Effector memory CD8-positive, alpha-beta T cell (primary cell): ENCODE measurements at places on chromosomes 12 and 14.

DNA sequence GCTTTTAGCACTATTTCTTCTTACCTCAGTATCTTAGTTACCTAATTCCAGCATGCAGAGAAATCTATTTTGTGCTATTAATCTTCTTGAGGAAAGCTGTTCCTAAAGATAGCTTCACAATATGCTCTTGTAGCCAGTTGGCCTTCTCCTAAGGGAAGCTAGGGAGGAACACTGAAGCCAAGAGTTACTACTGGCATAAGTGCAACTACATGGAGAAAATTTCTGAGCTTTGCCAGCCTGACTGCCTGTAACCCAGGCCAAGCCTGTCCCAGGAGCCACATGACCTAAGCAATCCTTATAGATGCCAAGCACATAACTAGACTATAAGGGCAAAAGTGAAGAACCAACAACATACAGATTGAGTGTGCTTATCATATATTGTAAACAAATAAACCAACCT lies 890.2 kb downstream of the FLRT2 start:
- H3K4me1 ChIP-seq = no peaks in the 10 kb centered on the region
- H3K36me3 ChIP-seq = no peaks in the 10 kb centered on the region
- H3K4me3 ChIP-seq = no peak overlapping the region
- DNase-seq = no peak
- H3K27ac ChIP-seq = no peak overlapping the region
- no peaks in the 10 kb centered on the region for H3K27me3 ChIP-seq

DNA sequence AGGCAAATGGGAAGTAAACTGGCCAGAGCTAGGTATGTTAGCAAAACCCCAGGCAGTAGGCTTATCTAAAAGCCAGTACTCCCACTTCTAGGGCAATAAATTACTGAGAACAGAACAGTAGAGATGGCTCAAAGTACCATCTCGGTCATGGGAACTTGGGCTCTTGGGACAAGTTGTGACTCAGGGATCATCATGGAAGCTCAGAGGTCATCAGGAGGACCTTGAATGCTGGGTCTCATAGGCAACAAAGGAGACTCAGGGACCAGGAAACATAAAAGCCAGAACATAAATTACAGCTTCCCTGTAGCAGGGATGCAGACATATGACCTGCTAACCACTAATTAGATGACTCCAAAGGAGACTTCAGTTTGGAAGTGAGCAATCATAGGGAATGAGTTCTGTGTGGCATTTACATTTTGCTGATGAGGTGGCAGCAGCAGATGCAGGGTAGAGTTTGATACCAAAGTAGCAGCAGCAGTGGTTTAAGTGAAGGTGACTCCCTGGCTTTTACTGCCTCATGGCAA lies 97.6 kb upstream of the SCAF11 start:
- no peaks in the 10 kb centered on the region for H3K36me3 ChIP-seq
- H3K4me3 ChIP-seq = no peak overlapping the region
- H3K4me1 ChIP-seq = no peaks in the 10 kb centered on the region
- H3K27me3 ChIP-seq = peaks cover 76% of the 10 kb centered on the region

DNA sequence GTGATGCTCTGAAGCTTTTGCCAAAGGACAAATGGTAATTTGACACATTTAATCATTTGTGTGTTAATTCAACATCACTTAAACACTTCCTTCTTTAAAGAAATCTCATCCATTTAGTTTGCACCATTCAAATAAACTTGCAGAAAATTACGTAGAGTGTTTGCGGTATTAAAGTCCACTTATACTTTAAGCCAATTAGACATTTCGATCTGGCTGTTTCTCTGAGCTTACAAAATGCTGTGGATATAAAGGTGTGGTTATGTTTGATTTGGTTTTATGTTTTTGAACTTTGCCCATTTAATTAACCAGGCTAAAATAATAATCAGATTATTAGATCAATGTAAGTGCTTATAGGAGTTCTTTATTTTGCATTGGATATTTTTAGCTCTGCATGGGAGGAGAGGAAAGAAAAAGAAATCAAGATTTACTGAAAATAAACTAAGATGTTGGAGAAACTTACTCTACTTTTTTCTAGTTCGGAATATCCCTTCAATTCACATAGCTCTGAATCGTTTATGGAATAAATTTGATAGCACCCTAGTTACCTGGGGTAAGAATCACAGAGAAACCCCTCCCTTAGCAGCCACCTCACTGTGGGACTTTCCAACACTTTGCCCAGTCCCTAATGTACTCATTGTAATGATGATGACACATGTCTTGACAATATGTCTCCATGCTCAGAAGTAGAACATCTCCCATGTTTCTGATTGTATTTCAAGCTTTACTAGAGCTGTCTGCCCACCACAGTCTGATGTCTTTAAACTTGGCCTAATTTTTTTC lies 268.0 kb downstream of the BTG1 start:
- peak; percentile 43 for DNase-seq
- peaks cover 63% of the 10 kb centered on the region for H3K4me1 ChIP-seq
- H3K27ac ChIP-seq = peak overlapping the region; percentile 100
- H3K27me3 ChIP-seq = no peaks in the 10 kb centered on the region
- H3K4me3 ChIP-seq = peak overlapping the region; percentile 74

- H3K4me1 ChIP-seq = peaks cover 3% of the 10 kb centered on the region
- no peak overlapping the region for H3K4me3 ChIP-seq
- H3K27me3 ChIP-seq = peaks cover 33% of the 10 kb centered on the region
- H3K36me3 ChIP-seq = no peaks in the 10 kb centered on the region
- H3K27ac ChIP-seq = no peak overlapping the region
Observed at GRCh38 chr14:94395888-94396574, 7.6 kb upstream of the SERPINA1 start.

DNA sequence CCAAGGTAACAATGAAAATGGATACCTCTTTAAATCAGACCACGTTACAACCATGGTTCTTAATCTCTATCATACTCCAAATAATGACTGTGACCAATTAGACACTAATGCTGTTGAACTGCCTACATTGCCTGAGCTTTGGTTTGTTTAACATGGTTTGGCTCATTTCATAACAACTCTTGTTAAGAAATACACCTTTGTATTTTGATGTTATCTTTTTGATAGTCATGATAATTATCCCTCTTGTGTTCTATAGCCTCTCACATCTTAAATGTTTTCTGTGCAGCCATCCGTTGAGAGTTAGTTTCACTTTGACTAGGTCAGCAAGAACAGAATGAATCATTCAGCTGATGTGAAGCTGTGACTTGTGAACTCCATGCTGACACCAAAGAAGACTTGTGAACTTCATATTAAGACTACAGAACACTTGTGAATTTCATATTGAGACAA lies 75.5 kb upstream of the RERGL start:
- peaks cover 11% of the 10 kb centered on the region for H3K4me1 ChIP-seq
- peak overlapping the region; percentile 90 for H3K27ac ChIP-seq
- DNase-seq = no peak
- H3K36me3 ChIP-seq = no peaks in the 10 kb centered on the region

GRCh38 chr14:102525219-102525928 lies 15.8 kb upstream of the ANKRD9 start:
- peak; percentile 42 for DNase-seq
- no peaks in the 10 kb centered on the region for H3K27me3 ChIP-seq
- H3K4me1 ChIP-seq = peaks cover 19% of the 10 kb centered on the region
- H3K36me3 ChIP-seq = no peaks in the 10 kb centered on the region

DNA sequence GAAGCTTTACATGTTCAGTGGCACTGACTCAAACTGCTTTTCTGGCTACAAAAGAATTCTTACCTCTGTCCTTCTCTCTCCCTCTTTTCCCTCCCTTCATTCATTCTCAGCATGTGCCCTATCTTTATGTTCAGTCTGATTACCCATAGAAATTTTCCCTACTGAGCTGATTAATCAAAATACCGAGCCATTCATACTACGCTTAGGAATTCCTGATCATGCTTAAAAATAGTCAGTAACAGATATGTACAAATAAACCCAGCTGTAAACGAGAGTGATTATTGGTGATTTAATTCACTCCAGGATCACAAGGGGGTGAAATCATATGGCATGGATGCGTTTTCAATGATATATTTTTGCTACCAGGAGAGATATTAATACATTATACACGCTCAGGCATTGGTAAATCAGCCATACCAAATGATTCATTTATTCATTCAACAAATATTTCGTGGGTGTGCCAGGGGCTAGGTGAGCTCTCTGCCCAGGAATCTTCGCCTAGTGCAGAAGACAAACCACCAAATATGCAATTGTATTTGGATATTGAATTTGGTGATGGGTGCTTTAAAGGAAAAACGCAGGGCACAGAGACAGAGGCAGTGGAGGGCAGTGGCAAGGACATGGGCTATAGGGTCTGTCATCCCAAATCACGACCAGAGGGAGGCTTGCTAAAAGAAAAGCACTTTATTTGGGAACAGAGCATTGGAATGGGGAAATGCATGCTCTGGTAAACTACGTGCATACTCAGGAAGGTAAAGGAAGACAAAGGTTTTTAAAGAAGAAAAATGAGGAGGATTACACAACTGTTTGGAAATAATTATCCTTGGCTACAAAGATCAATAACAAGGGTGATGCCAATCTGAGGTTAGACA lies 13.9 kb upstream of the VRK1 start:
- no peak overlapping the region for H3K4me3 ChIP-seq
- no peak overlapping the region for H3K27ac ChIP-seq
- H3K36me3 ChIP-seq = no peaks in the 10 kb centered on the region
- H3K4me1 ChIP-seq = no peaks in the 10 kb centered on the region
- no peak for DNase-seq

GRCh38 chr12:11741434-11742092 lies 92.1 kb downstream of the ETV6 start:
- no peak overlapping the region for H3K27ac ChIP-seq
- peaks cover 3% of the 10 kb centered on the region for H3K36me3 ChIP-seq
- H3K4me1 ChIP-seq = peaks cover 26% of the 10 kb centered on the region
- no peak for DNase-seq

DNA sequence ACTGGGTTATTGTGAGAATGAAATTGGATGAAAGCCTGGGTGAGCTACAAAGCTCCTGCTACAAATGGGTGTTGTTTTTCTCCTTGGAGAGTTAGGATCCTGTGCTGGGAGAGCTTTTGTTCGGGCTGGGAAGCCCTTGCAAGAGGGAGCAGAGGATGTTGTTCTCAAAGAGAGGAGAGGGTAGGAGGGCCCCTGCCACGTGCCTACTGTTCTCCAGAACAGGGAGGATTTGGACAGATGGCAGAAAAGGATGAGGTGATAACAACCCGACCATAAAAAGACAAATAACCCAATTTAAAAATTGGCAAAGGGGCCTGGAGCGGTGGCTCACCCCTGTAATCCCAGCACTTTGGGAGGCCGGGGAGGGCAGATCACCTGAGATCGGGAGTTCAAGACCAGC lies 68.8 kb downstream of the GALNT16 start:
- H3K36me3 ChIP-seq = no peaks in the 10 kb centered on the region
- no peak overlapping the region for H3K27ac ChIP-seq
- H3K4me1 ChIP-seq = no peaks in the 10 kb centered on the region
- peaks cover 60% of the 10 kb centered on the region for H3K27me3 ChIP-seq

GRCh38 chr14:75877884-75878283 lies 103.9 kb downstream of the TGFB3 start:
- no peaks in the 10 kb centered on the region for H3K27me3 ChIP-seq
- H3K27ac ChIP-seq = no peak overlapping the region
- no peak for DNase-seq
- H3K4me3 ChIP-seq = no peak overlapping the region
- H3K36me3 ChIP-seq = no peaks in the 10 kb centered on the region

GRCh38 chr12:6523708-6524107 lies 10.6 kb upstream of the GAPDH start:
- H3K4me1 ChIP-seq = peaks cover 1% of the 10 kb centered on the region
- H3K36me3 ChIP-seq = peaks cover 76% of the 10 kb centered on the region
- H3K27ac ChIP-seq = peak overlapping the region; percentile 71

- H3K27ac ChIP-seq = no peak overlapping the region
- H3K27me3 ChIP-seq = no peaks in the 10 kb centered on the region
- H3K4me3 ChIP-seq = no peak overlapping the region
- peaks cover 20% of the 10 kb centered on the region for H3K36me3 ChIP-seq
Observed at GRCh38 chr12:6607751-6608591, 792 bp upstream of the CHD4 start.

DNA sequence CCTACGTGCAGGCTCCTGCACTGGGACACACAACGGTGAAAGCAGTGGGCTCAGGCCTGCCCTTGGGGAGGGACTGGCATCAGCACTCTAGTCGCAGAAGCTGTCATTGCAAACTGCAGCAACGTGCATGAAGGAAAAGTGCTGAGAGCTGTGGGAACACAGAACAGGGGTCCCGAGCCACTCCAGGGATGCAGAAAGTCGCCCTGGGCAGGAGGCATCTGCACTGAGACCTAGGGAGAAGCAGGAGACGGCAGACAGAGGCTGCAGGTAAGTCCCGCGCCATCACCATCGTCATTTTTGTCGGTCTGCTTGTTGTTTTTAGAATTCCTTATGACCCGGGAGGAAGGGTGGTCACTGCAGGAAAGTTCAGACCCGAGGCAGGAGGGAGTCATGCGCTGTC lies 21.6 kb upstream of the RIMBP2 start:
- no peak for DNase-seq
- H3K4me1 ChIP-seq = no peaks in the 10 kb centered on the region
- H3K36me3 ChIP-seq = no peaks in the 10 kb centered on the region
- H3K27me3 ChIP-seq = peaks cover 37% of the 10 kb centered on the region
- H3K4me3 ChIP-seq = no peak overlapping the region
- H3K27ac ChIP-seq = no peak overlapping the region

GRCh38 chr14:61385002-61385685 lies 63.8 kb downstream of the PRKCH start:
- H3K27ac ChIP-seq = no peak overlapping the region
- peak; percentile 65 for DNase-seq
- H3K27me3 ChIP-seq = no peaks in the 10 kb centered on the region
- peaks cover 48% of the 10 kb centered on the region for H3K36me3 ChIP-seq
- H3K4me3 ChIP-seq = no peak overlapping the region

GRCh38 chr14:32561520-32561919 lies 232.4 kb downstream of the AKAP6 start:
- H3K27me3 ChIP-seq = no peaks in the 10 kb centered on the region
- H3K27ac ChIP-seq = no peak overlapping the region
- H3K4me3 ChIP-seq = no peak overlapping the region
- H3K36me3 ChIP-seq = no peaks in the 10 kb centered on the region

DNA sequence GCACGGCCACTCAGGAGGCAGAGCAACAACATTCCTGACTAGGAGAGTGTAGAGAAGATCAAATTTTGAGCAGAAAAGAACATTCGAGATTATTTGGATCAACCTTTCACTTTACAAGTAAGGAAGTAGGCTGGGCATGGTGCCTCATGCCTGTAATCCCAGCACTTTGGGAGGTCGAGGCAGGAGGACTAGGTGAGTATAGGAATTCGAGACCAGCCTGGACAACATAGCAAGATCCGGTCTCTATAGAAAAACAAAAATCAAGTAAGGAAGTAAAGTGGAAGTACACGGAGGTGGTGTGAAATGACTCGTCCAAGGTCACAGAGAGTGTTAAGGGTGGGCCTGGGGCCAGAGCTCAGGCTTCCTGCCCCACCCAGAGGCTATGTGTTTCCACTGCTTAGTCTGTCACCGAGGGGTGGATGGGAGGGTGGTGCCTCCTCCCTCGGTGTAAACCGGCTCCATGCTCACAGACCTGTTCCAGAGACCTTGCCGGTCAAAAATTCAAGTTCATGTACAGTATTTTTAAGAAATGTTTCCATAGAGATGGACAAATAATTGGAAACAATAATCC lies 51.9 kb downstream of the MAP1LC3B2 start:
- H3K27me3 ChIP-seq = no peaks in the 10 kb centered on the region
- no peaks in the 10 kb centered on the region for H3K36me3 ChIP-seq
- DNase-seq = no peak
- H3K4me1 ChIP-seq = peaks cover 7% of the 10 kb centered on the region
- H3K4me3 ChIP-seq = no peak overlapping the region
